IMR-90 (cell line): ENCODE measurements at places on chromosomes 7 and 10. TPM values are rescaled to one million over a fixed set of nuclear protein-coding genes. Genes with fewer than 3 reads are reported as not detected.

The CYP3A4 gene
- not detected in 2 replicates for polyA plus RNA-seq

The CFAP58 gene
- 0.57 and 0.72 TPM in 2 replicates for polyA plus RNA-seq

GRCh38 chr7:65397730-65398142, 24.1 kb downstream of the ZNF92 start:
- DNase-seq: no peak

DNA sequence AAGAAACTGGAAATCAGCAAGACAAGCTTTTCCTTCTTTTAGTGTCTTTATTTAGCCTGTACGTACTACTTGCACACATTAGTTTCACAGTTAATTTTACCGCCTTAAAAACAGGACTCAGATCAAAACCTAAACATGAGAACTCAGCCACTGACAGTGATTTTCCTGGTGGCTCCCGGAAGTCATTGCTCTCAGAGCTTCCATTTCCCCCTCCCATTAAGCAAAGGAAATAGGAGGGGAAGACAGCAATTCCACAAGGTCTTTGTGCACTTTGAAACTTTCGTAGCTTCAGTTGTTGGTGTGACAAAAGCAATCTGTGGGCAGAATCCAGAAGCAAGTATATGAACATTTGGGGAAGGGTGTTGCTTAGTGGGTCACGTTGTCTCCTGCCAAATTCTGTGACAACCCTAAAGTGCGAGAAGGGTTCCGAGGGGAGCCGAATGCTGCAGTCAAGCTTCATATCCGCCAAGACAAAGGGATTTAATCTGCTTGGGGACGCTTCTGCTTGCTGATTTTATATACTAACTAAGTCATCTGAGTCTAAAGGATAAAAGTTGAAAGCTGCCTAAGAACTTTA, 30.4 kb downstream of the FAM53B start:
- DNase-seq: no peak

- no peak for DNase-seq
Measured at GRCh38 chr10:73791871-73792400, 6.5 kb downstream of the ZSWIM8 start.
